K562 (cell line): ENCODE measurements at places on chromosomes 13 and 19. TPM values are rescaled to one million over a fixed set of nuclear protein-coding genes. Genes with fewer than 3 reads are reported as not detected.

- DNase-seq = no peak
- peaks cover 24% of the 10 kb centered on the region; the same call in 2 of the 3 replicates for H3K27me3 ChIP-seq
- no peaks in the 10 kb centered on the region for H3K36me3 ChIP-seq
- no peak overlapping the region for H3K27ac ChIP-seq
- H3K4me1 ChIP-seq = no peaks in the 10 kb centered on the region
Measured at GRCh38 chr19:4512070-4512469, 6.2 kb downstream of the PLIN4 start.

KANK2 gene
- 36.0 and 37.5 TPM in 2 replicates for total RNA-seq

SETDB2 gene
- total RNA-seq = 6.1 and 6.8 TPM in 2 replicates

- no peaks in the 10 kb centered on the region; the same call in 2 of the 3 replicates for H3K36me3 ChIP-seq
- H3K4me1 ChIP-seq = no peaks in the 10 kb centered on the region
- H3K4me3 ChIP-seq = no peak overlapping the region
- DNase-seq = no peak
Measured at GRCh38 chr13:46675016-46675415, 121.9 kb downstream of the ESD start.

DNA sequence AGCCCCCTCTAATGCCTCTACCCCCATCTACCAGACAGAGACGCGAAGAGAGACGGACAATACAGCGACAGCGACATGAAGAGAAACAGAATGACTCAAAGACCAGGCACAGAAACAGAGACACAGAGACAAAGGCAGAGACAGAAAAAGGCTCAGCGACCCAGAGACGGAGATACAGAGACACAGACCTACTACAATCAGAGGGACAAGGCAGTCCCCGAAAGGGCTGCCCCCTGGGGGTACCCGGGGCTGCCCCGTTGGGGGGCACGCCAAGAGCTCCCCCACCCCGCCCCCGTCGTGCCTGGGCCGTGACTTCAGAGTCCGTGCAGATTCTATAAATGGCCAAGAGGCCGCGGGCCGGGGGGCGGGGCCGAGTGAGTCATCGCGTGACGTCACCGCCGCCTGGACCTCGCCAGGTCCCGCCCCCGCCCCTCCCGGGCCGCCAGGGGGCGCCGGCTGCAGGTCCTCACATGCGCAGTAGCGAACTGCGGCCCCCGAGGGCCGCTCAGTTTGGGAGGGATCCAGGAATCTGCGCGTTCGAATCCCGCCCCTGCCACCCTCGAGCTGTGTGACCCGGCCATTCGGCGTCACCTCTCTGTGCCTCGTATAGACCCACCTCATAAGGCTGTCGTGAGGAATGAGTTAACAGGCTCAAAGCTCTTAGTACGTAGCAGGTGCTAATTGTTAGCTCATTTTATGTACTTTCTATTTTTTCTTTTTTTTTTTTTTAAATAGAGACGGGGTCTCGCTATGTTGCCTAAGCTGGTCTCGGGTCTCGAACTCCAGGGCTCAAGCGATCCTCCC is 2.7 kb upstream of the CNN1 start:
- no peaks in the 10 kb centered on the region for H3K27me3 ChIP-seq
- DNase-seq = peak; percentile 97
- H3K4me3 ChIP-seq = peak overlapping the region; percentile 40
- peaks cover 53% of the 10 kb centered on the region for H3K4me1 ChIP-seq

DNA sequence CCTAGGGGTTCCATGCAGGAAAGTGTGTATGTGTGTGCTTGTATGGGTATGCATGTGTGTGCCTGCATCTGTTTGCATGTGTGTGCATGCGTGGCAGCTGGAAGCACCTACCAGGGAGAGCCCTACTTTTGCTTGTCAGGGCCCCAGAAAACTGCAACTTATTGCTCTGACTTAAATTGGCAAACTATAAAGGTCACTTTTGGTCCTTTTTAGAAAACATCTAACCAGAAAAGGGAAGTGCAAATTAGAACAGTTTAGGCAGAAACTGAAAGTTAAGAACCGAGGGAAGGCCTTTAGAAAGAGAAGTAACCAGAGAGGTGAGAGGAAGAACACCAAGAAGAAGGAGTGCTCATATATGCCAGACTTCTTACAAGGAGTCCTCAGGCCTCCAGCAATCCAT is 32.5 kb downstream of the DLEU7 start:
- H3K4me1 ChIP-seq = no peaks in the 10 kb centered on the region; the same call in 2 of the 3 replicates
- no peak for DNase-seq
- no peak overlapping the region for H3K4me3 ChIP-seq
- H3K27ac ChIP-seq = no peak overlapping the region

DNA sequence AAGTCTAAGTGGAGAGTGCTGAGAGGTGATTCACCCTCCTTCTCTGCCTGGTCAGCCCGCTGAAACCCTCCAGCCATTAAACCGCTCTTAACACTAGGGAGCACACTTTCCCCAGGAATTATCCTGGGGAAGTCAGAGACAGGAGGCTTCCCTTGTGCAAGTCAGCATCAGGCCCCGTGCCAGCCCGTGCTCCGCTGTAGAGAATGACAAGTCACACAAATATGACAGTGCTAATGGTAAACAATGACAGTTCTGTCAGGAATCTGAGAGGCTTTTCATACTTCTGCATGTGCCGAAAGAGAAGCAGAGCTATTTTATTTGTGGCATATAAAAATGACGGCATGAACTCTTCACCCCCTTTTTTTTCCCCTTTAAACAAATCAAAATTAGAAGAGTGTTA is 816.9 kb upstream of the SLC10A2 start:
- no peaks in the 10 kb centered on the region for H3K36me3 ChIP-seq
- DNase-seq = no peak
- H3K4me1 ChIP-seq = no peaks in the 10 kb centered on the region

GRCh38 chr13:99756281-99756680 is 215.3 kb downstream of the ZIC5 start:
- H3K36me3 ChIP-seq = no peaks in the 10 kb centered on the region
- no peak for DNase-seq
- H3K4me3 ChIP-seq = no peak overlapping the region

FAM124A gene
- not detected in 2 replicates for total RNA-seq

PEX11G gene
- total RNA-seq = 1.8 and 2.1 TPM in 2 replicates

DNA sequence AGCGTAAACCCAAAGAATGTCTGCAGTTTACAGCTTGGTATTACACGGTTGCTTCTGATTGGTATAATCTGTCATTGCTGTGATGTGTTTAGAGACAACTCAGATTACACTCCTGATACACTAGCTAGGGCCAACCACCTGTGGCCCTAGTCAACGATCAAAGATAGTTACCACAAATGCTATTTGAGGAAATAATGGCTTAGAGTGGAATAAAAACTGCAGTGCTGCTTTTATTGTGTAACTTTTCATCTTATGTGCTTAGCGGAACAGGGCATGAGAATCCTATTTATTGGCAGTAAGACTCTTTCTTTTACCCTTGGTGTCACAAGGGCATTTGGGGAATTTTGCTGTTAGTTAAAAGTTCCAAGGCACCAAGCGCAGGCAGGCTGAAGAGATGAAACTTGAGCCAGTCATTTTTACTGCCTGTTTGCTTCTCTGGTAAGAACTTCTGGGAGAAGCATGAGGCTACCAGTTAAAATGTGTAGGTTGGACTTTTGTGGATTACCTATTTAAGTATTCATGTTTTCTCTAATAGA is 363.3 kb downstream of the KCNRG start:
- H3K36me3 ChIP-seq = no peaks in the 10 kb centered on the region
- H3K27me3 ChIP-seq = no peaks in the 10 kb centered on the region
- no peak for DNase-seq
- no peak overlapping the region for H3K27ac ChIP-seq
- H3K4me3 ChIP-seq = no peak overlapping the region
- no peaks in the 10 kb centered on the region for H3K4me1 ChIP-seq

KLK3 gene
- not detected in 2 replicates for total RNA-seq
